ENCODE measurements at places on chromosomes 7 and 10.

DNA sequence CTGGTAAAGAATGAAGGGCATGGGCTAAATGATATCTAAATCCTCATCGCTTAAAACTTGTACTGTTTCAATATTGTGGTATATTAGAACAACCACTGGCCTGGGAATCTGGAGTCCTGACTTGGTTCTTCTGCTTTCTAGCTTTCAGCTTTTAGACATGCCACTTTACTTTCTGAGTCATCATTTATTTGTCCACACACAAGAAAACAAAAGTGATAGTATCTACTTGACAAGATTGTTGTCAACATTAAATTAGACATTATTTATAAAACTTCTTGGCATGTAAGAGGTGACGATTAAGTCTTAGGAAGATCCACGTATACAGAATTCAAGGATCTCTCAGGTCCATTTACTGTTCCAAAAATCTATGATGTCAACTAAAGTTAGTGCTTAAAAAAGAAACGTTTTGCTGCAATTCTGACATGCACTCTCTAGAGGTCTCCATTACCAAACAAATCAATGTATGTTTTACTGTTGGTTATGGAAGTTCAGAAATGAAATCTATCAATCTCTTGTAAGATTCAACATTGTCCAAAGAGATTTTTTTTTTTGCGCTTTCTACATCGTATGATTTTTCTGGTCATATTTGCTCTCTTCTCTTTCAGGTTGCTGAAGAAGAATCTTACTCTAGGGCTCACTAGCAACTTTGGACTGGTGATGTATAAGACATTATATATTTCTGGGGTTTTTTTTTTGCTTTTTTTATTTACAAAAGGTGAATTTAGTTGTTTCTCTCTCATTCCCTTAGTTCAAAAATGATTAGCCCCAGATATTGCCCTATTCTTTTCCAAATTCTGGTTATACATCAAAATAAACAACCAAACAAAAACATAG lies 53.6 kb upstream of the DYNC1I1 start:
- no peak overlapping the region for H3K4me3 ChIP-seq
- H3K27ac ChIP-seq: no peak overlapping the region
- H3K36me3 ChIP-seq: no peaks in the 10 kb centered on the region

DNA sequence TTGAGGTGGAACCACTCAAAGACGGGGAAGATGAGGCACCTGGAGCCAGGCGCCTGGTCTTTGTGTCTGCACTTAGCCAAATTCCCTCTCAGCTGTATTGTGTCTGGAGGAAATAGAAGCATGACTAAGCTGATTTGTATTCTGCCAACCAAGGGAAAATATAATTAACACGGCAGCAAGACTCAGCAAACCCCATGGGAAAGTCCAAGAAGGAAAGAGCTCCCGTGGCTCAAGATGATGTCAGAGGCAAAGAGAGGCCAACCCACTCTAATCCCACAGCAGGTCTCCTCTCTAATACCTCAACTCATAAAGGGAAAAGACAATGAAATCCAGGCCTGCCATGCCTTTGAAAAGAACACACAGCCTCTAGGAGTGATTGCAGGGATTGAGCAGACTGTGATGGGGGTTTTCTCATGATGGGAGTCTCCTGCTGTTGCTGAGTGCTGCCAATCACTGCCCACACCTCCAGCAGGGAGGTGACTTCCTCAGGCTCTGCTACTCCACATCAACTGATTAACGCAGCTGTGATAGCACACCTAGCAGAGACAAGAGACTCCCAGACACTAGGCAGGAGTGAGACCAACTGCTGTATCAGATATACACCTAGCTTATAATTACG lies 255.5 kb upstream of the C7orf33 start:
- no peak overlapping the region for H3K4me3 ChIP-seq
- peaks cover 5% of the 10 kb centered on the region for H3K36me3 ChIP-seq
- no peak overlapping the region for H3K27ac ChIP-seq
- peaks cover 17% of the 10 kb centered on the region for H3K4me1 ChIP-seq

DNA sequence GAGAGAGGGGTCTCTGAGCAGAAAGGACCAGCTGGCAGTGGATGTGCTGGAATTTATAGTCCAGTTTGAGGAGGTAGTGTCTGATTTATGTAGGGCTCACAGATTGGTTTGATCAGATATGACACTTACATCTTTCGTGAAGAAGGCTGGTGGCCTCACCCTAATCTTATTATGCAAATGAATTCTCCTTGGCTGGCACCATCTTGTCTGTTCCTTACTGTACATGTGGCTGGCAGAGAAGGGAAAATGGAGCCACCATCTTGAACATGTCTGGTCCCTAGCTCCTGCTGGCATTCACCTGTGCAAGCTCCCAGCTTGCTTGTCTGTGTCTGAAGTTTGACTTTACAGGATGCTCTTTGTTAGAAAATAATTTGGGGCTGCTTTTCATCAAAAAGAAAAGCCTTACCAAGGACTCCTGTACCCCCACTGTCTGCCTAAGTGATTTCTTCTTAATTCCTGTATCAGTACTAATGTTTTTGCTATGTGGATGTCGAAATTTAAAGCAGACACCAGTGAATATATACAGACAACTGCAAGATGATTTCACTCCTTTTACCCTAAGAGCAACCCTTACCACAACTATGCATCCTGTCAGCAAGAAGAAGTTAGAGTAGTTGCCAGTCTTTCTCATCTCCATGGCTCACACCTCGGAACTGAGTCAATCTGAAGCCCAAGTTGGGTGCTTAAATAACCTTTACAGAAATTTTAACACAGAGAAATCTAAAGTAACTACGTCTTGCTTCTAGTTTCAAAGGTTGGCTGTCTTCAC lies 322.0 kb upstream of the SEMA3D start:
- H3K36me3 ChIP-seq: no peaks in the 10 kb centered on the region
- no peak for DNase-seq
- no peaks in the 10 kb centered on the region for H3K27me3 ChIP-seq
- H3K4me1 ChIP-seq: no peaks in the 10 kb centered on the region
- no peak overlapping the region for H3K27ac ChIP-seq

DNA sequence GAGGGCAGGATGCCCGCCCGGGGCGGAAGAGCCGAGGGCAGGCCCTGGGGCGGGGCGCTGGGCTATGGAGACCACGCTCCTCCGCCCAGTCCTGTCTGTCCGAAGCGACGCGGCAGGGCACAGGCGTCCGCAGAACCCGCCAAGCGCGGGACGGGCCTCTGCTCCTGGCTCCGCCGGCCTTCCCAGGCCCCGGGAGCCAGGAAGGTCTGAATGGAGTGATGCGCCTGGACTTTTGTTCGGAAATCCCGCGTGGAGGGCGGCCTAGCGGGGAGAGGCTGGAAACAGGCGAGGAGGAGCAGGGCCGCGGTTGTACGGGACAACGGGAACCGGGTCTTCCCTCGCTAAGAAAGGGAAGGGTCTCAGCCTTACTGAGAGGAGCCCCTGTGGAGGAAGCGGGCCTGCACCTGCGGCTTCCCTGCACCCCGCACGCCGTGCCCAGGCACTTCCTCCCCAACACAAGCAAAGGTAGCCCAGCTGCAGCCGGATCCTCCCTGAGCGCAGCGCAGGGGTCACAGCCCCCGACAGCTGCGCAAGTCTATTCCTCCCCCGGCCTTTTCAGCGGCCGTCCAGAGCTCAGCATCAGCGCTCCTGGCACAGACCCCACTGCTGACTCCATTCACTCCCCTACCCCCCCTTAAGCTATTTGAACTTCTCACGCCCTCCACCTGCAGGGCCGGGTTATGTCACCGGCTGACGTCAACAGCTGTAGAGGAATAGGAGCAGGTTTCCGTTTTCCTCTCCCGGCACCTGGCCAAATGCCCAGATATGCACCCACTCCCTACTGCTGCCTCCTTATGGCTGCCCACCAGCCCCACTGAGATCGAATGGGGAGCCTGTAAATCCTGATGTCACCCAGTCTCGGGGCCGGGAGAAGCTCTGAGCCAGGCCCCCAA lies 143.2 kb upstream of the RET start:
- H3K4me1 ChIP-seq: peaks cover 10% of the 10 kb centered on the region
- H3K36me3 ChIP-seq: no peaks in the 10 kb centered on the region
- H3K27me3 ChIP-seq: peaks cover 40% of the 10 kb centered on the region
- DNase-seq: no peak
- no peak overlapping the region for H3K27ac ChIP-seq

DNA sequence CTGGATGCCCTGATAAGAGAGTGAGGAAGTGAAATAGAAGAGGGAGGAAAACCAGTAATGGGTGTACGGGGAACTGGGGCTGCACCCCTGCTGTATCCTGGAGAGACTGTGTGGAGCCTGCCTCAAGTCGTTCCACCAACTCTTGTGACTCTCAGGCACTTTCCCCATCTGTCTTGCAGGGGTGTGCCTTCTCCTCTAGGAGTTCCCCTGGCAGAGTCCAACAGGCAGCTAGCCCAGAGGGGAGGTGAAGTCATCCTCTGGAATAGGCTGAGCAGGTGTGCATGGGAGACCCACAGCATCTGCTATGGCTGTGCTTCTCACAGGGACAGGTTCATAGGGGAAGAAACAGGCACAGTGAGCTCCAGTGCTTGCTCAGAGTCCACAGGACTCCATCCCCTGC lies 46.8 kb downstream of the WIPF3 start:
- DNase-seq: no peak
- no peaks in the 10 kb centered on the region for H3K4me1 ChIP-seq
- peaks cover 13% of the 10 kb centered on the region for H3K27me3 ChIP-seq
- H3K27ac ChIP-seq: no peak overlapping the region

- DNase-seq: no peak
- H3K27me3 ChIP-seq: peaks cover 17% of the 10 kb centered on the region
These were observed 477.3 kb downstream of the SDK1 start for GRCh38 chr7:3778345-3778744.

DNA sequence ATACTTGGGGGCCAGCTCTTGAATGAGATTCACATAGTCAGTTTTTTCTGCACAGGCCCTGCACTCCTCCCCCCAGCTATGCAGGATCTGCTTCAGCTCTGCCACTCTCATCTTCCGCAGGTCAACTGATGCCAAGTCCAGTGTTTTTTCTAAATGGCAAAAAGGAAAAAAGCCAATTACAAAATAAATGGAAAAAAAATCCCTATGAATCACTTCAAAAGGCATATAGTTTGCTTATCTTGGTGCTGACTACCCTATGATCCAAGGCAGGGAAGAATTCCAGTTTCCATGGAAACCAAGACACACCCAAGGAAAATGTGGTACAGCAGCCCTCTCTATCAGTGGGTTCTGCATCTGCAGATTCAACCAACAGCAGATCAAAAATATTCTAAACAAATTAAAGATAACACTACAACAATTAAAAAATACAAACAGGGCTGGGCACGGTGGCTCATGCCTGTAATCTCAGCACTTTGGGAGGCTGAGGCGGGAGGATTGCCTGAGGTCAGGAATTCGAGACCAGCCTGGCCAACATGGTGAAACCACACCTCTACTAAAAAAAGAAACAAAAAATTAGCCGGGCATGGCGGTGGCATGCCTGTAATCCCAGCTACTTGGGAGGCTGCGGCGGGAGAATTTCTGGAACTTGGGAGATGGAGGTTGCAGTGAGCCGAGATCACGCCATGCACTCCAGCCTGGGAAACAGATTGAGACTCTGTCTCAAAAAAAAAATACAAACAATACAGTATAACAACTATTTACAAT lies 17.6 kb downstream of the CDNF start:
- peak overlapping the region; percentile 46 for H3K27ac ChIP-seq
- H3K4me1 ChIP-seq: peaks cover 13% of the 10 kb centered on the region
- DNase-seq: no peak
- no peak overlapping the region for H3K4me3 ChIP-seq
- no peaks in the 10 kb centered on the region for H3K27me3 ChIP-seq

DNA sequence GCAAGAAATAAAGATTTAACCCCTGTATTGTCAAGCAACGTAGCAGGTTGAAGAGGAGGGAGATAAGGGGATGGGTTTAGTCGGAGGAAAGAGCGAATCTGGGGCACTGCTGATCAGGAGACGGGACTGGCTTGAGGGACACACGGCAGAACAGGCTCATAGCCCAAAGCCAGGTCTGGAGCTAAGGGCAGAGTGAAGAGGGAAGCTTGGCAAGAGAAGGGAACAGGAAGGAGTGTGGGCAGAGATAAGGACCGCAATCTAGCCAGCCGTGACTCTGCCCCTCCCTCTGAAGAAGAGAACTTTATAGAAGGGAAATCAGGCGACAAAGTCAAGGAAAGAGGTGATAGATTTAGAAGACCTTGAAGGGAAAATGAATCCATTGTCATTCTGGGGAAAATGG lies 67.6 kb downstream of the CAV1 start:
- H3K27ac ChIP-seq: no peak overlapping the region
- no peak for DNase-seq
- H3K27me3 ChIP-seq: peaks cover 13% of the 10 kb centered on the region
- peak overlapping the region; percentile 44 for H3K4me3 ChIP-seq

- H3K27me3 ChIP-seq: no peaks in the 10 kb centered on the region
- no peak for DNase-seq
- peaks cover 11% of the 10 kb centered on the region for H3K36me3 ChIP-seq
- peaks cover 37% of the 10 kb centered on the region for H3K4me1 ChIP-seq
- H3K27ac ChIP-seq: peak overlapping the region; percentile 88
These were observed 23.6 kb upstream of the ZRANB1 start for GRCh38 chr10:124918191-124918830.

GRCh38 chr10:88759366-88760101 lies at the start of gene LIPN:
Gene LIPN (plus strand): TSS chr10:88760020. CDS start chr10:88761406, 1,386 bp downstream.
- peaks cover 6% of the 10 kb centered on the region for H3K4me1 ChIP-seq
- peaks cover 2% of the 10 kb centered on the region for H3K27me3 ChIP-seq
- H3K27ac ChIP-seq: peak within 1 kb of the TSS; percentile 32
- H3K36me3 ChIP-seq: peaks cover 2% of the 10 kb centered on the region

DNA sequence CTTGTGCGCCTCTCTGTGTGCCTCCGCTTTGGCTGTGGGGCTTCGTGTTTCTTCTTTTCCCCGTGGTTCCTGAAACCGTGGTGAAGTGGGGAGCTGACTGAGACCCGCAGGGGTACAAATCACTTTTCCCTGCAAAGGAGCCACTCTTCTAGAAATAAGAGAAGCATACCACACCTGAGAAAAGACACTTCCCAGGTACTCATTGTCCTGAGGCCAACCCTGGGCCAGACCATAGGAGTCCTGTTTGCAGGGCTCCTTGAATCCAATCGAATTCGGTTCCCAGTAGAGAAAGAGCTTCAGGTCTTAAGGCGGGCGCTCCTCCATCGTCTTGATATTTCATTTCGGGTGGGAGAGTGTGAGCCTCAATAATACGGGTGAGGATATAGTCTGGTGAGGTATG lies 32.4 kb upstream of the ZNF273 start:
- H3K27ac ChIP-seq: no peak overlapping the region
- peaks cover 3% of the 10 kb centered on the region for H3K27me3 ChIP-seq
- H3K4me3 ChIP-seq: no peak overlapping the region
- H3K36me3 ChIP-seq: no peaks in the 10 kb centered on the region
- no peak for DNase-seq

DNA sequence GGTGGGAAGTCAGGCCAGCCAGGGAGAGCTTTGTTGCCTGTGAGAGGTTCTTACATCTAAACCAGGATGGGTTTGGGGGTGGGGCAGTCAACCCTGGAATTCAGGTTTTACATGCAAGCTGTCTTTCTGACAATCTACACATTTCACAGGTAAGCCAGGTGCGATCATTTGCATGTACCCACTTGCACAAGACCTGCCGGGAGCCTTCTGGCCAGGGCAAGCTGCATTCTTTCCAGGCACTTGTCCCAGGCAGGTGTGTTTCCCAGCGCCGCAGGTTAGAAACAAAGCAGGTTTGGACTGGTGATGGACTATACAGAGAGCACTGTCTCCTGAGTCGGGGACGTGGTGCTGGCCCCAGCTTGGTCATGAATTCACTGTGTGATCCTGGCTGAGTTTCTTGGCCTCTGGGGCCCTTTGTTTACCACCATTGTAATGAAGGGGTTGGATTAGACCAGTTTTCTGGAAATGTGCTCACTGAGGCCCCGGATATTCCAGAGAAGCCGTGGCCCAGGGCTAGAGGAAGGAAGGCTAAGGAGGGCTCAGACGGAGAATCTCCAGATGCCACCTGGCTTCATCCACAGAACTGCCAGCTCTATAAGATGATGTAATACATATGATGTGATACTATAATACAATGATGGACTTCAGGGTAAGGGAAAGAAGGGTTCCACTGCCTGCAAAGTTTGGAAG lies 205.2 kb upstream of the SVIL start:
- no peak for DNase-seq
- no peaks in the 10 kb centered on the region for H3K4me1 ChIP-seq
- no peak overlapping the region for H3K4me3 ChIP-seq
- no peaks in the 10 kb centered on the region for H3K36me3 ChIP-seq
- H3K27ac ChIP-seq: no peak overlapping the region

All from activated B cell treated with CpG ODN at 0.5 μM for 24 hours (primary cell).